AG04450 (cell line): ENCODE measurements at places on chromosomes 5 and 9.

- DNase-seq = no peak
These were observed 165.7 kb upstream of the SMC2 start for GRCh38 chr9:103928442-103928841.

DNA sequence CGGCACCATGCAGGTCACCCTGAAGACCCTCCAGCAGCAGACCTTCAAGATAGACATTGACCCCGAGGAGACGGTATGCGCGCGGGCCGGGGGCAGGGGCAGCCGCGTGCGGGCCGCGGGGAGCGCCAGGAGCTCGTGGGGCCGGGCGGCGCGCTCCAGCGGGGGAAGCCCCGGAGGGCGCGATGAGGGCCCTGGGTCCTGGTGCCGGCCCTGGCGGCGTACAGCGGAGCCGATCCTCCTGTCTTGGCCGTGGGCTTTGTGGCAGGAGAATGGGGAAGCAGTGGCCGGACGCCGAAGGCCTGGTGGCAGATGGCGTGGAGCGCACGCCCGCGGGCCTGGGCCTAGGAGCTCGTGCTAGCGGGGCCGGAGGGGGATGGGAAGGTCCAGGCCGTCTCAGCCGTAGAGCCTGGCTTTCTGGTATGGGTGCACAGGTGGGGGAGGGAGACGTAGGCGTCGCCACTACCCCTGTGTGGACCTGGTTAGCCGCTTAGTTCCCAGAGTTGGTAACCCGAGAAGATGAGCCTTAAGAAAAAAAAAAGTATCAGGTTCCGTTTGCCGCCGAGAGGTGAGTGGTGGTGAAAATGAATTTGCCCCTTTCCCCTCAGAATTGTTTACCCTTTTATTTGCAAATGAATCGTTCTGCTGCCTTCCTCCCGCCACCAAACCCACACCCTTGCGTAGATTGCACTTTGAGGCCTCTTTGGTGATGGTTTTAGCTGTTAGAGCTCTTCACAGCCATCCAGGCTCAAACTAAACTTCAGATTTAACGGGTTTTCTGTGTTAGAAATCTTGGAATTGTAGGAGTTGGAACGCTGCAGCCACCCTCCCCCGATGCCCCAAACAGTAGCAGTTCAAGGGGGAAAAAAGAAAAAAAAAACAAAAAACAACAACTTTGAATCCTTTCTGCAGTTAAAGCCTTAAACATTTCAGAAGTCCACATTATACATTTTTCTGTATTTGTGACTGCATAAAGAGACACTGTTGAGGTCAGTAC lies 841 bp downstream of the RAD23B start:
- DNase-seq = peak; percentile 29

DNA sequence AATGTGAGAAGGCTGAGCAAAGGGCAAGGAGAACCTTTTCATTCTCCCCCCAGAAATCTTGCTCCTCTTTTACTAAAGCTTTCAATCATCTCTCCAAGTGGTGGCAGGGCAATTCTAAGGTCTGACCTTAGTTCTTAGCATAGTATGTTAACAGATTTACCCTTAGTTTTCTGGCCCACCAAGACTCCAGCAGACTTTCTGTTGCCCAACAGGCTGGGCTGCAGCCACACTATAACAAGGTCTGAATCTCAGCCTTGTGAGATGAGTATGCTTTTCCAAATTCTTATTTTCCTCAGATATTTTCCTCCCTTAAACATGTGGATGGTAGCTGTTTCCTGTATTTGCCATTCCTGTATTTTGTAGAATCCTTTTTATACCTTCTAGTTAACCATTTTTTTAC lies 69.5 kb downstream of the NIPBL start:
- DNase-seq = no peak

- no peak for DNase-seq
These were observed 1571.2 kb upstream of the C9orf72 start for GRCh38 chr9:29144476-29144875.

DNA sequence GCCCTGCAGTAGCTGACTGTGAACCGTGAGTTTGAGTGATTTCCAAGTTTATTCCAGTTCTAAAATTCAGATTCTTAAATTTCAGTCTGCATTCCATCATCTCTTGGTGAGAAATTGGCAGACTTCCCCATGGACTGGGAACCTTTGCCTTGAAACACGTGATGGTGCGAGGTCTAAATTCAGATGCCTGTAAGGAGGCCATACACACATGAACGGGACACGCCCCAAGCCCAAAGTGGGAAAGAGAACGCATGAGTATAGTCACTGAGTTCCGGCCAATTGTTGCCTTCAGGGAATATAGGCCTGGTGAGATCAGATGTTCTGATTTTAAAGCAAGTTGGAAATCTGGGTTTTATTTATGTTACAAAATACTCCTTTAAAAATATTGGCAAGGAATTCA lies 1084.4 kb upstream of the WWC1 start:
- DNase-seq = no peak

- DNase-seq = no peak
These were observed 1294.0 kb downstream of the MAT2B start for GRCh38 chr5:164799391-164799790.

DNA sequence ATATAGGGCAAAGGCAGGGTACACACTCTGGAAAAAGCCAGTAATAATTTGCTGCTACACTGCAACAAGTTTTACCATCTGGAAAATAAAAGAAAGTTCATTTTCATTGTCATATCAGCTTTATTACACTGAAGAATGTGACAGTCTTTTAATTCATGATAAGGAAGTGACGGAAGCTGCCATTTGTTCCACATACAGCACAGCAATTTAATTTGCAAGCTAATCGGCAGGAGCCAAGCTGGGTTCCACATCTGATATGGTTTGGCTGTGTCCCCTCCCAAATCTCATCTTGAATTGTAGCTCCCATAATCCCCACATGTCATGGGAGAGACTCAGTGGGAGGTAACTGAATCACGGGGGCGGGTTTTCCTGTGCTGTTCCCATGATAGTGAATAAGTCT lies 16.5 kb downstream of the PRELID2 start:
- DNase-seq = no peak

GRCh38 chr5:164998590-164998989 lies 1493.2 kb downstream of the MAT2B start:
- no peak for DNase-seq

GRCh38 chr9:114157516-114158176 lies 2.3 kb downstream of the COL27A1 start:
- DNase-seq = no peak

- DNase-seq = peak; percentile 42
These were observed 493 bp downstream of the PRXL2C start for GRCh38 chr9:96654450-96655197.

- DNase-seq = no peak
These were observed 16.7 kb downstream of the ABO start for GRCh38 chr9:133258061-133259015.

GRCh38 chr9:94482110-94482509 lies 72.8 kb upstream of the PCAT7 start:
- DNase-seq = no peak

DNA sequence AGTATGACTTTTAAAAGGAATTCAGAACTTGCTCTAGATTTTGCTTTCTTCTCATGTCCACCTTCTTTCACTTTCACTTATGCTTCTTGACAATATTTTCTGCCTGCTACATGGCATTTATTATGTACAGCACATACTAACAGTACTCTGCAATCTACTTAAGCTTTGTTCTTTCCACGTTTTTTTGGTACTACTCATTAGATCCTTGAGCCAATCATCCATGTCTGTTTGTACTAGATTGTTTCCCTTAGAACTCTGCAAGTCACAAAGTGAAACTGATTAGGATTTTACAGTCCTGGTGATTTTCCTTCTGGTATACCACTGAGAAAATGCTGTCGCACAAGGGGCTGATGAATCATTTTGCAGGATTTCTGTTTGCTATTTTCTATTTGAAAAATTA lies 78.3 kb downstream of the PARP8 start:
- peak; percentile 23 for DNase-seq

GRCh38 chr5:24831989-24832388 lies 187.2 kb upstream of the CDH10 start:
- DNase-seq = no peak

DNA sequence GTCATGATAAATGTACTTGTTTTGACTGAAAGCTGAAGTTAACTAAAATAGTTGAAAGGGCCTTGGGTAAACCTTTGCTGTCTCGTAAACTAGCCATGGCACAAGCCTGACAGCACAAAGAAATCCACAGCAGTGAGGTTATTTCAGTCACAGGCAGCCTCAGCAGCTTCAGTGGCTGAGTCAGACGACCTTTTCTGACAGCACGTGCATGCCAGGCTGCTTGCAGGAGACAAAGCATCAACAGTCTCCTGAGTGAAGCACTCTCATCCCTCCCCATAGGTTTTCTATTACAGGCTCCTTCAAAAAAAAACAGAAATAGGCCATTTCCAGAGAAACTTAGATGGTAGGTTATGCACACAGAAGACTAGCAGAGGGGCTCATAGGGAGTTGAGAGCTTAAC lies 34.6 kb downstream of the OXCT1 start:
- peak; percentile 72 for DNase-seq

GRCh38 chr5:59428391-59428790 lies 465.1 kb downstream of the PDE4D start:
- no peak for DNase-seq

- DNase-seq = no peak
These were observed 202.8 kb upstream of the MRPS30 start for GRCh38 chr5:44605926-44606325.

DNA sequence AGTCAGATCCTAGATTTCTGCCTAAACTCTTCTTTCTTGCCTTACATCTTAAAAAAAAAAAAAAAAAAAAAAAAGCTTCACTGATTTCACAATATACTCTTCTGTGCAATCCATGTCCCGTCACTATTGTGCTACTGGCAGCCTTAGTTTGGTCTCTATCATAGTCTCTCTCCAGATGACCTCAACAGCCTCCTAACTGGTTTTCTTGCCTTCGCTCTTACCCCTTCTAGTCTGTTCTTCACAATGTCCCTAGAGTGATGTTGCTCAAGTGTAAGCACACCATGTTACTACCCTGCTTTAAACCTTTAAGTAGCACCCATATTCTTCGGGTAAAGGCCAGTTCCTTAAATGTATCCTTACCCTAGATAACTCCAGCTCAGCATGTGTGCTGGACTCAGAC lies 25.8 kb downstream of the CD180 start:
- DNase-seq = no peak

- DNase-seq = no peak
These were observed 156.0 kb downstream of the ZNF462 start for GRCh38 chr9:107018861-107019545.

DNA sequence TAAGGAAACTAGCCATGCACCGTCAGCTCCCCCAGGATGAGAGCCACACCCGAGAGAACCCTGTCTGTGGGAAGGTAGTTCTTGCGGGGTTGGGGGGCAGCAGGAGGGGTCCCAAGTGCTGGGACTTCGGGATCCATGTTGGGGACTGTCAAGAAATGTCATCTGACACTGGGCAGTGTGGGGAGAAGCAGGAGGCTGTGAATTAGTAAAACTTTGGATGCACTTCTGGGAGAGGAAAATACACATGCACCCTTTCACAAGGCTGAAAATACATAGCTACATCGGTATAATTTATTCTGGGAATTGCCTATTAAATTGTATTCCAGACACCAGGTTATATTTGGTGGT lies 109.6 kb upstream of the RPS23 start:
- no peak for DNase-seq

DNA sequence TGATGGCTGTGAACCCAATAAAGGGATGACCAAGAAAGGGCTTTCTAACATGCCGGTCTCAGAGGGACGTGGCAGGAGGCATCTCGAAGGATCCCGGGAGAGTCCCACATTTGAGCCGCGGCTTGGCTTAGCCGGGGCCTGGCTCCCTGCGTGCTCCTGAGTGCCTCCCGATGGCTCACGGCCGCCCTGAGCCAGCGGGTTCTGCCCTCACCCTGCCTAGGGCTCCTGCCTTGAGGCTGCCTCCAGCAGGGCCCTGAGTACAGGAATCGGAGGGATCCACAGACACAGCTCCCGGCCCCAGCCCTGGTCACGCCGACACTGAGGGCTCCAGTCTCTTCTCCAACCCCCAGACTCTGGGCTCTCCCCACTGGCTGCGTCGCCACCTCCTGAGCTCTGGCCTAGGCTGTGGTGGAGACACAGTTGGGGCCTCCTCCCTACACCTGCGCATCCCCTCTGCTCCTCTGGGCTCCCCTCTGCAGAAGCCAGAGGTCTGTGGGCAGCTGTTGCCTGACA lies 44.1 kb upstream of the RXRA start:
- no peak for DNase-seq

DNA sequence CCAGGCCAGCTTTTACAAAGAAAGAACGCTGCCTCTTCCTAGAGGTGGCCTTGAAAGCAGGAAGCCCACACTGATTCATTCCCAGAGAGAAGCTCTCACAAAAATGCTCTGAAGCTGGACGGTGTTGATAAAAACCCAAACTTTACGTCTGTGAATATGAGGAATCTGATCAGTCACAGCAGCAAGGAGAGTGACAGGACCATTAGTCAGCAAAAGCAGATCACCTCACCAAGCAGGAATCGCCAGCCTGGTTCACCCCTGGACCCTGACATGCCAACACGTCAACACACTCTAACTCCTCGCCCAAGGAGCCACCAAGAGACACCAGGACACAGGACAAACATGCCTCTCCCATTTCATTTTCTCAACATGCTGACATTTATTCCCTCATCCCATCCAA lies 70.6 kb upstream of the ZNF622 start:
- DNase-seq = no peak

GRCh38 chr9:79741381-79741780 lies 169.6 kb downstream of the TLE4 start:
- DNase-seq = no peak

DNA sequence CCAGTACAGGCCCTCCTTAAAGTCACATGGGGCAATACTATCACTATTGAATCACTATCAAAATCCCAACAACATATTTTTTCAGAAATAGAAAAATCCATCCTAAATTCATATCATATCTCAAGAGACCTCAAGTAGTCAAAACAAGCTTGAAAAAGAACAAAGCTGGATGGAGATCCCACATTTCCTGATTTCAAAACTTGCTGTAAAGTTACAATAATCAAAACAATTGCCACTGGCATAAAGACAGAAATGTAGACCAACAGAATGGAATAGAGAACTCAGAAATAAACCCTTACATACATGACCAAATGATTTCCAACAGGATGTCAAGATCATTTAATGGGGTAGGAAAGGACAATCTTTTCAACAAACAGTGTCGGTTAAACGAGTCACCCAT lies 41.3 kb upstream of the CDKN2AIPNL start:
- DNase-seq = no peak

- DNase-seq = no peak
These were observed 273.9 kb upstream of the IRX2 start for GRCh38 chr5:3025392-3025791.

GRCh38 chr5:177368869-177369644 lies 11.3 kb downstream of the RGS14 start:
- DNase-seq = no peak

DNA sequence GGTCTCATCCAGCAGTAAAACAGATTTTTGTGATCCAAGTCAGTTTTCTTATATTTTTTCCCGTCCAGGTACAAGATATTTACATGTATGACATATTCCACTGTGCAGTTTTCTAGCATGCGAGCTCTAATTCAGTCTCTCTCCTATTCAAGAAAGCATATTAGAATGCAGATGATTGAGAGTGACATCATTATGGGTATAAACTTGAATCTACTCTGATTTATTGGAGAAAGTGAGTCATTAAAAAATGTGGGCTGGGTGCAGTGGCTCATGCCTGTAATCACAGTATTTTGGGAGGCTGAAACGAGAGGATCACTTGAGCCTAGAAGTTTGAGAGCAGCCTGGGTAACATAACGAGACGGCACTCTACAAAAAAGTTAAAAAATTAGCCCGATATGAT lies 6.2 kb downstream of the FER start:
- DNase-seq = no peak
